Stimulated activated CD8-positive, alpha-beta memory T cell treated with anti-CD3 and anti-CD28 coated beads, Interleukin-4, amount 100 ng/mL, for 48 hours (primary cell): ENCODE measurements at places on chromosomes 12 and 14.

DNA sequence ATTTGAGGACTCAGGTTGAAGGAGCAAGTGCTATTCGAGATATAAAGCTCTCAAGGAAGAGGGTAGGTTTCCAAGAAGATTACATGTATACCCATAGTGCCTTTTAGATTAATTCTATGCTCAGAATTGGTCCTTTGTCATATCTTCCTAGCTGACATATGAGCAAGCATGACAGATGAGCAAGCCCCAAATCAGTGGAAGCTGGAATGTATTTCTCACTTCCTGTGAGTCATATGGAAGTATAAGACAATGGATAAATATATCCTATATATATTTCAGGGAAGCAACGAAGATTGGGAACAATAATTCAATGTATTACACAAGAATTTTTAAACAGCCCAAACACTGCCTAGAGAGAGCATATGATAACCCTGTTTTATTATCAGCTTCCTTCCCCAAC, 674.1 kb upstream of the ATXN7L3B start:
- DNase-seq: no peak

GRCh38 chr12:60138526-60138925, 542.7 kb downstream of the SLC16A7 start:
- no peak for DNase-seq

DNA sequence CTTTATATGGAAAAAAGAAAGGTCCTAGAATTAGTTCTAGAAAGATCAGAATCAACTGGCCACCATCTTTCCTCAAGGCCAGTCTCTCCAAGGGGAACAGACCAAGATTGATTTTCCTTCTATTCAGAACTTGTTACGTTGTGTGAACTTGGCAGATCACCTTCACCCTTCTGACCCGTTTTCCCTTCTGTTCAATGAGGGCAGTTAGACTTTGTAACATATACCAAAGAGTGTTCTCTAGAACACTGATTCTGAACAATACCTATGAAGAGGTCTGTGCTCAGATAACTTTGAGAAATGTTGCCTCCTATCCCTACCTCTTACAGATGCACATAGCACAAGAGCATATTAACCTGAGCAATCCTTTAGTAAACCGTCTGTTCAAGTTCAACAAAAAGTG, 10.6 kb upstream of the PCK2 start:
- no peak for DNase-seq

- no peak for DNase-seq
These were observed 1.4 kb upstream of the CHFR start for GRCh38 chr12:132888852-132889251.

DNA sequence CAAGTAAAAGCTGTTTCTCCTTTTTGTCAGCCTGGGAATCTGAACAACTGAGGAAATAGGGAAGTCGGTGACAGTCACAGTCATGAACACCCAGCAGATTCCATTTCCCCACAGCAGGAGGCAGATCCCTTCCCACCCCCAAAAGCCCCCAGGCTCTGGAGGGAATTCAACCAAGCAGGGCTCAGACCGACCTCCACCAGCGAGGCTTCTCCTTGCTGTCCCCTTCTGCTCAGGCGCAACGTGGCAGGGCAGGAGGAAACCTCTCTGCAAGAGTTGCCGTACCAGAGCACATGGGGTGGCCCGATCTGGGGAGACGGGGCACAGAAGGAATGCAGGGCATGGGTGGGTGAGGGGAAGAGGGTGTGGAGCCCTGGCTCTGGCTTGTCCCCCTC, 319 bp downstream of the GALNT6 start:
- DNase-seq: peak; percentile 53

DNA sequence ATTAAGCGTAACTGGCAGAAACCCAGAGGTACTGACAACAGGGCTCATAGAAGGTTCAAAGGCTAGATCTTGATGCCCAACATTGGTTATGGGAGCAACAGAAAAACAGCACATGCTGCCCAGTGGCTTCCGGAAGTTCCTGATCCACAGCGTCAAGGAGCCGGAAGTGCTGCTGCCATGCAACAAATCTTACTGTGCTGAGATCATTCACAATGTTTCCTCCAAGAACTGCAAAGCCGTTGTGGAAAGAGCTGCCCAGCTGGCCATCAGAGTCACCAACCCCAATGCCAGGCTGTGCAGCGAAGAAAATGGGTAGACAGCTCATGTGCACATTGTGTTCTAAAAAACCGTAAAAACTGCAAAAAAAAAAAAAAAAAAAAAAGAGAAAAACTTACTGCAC, 192.3 kb downstream of the MON2 start:
- no peak for DNase-seq

DNA sequence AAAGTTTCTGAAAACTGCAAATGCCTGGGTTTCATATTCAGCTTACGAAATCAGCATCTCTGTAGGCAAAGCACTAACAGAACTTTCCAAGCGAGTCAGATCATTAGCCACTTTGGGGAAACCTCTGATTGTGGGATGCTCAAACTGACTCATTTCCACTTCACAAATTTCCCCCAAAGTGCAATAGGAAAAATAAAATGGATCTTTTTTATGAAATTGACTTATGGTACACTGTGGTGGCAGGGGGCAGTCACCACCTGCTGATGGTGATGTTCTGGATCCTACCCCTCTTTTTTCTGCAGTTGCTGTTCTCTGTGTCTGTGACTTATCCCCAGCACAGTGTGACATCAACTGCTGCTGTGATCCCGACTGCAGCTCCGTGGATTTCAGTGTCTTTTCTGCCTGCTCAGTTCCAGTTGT, 5.6 kb downstream of the TCTN1 start:
- DNase-seq: peak; percentile 46

- DNase-seq: no peak
These were observed 19.9 kb upstream of the NEDD1 start for GRCh38 chr12:96886998-96887677.

DNA sequence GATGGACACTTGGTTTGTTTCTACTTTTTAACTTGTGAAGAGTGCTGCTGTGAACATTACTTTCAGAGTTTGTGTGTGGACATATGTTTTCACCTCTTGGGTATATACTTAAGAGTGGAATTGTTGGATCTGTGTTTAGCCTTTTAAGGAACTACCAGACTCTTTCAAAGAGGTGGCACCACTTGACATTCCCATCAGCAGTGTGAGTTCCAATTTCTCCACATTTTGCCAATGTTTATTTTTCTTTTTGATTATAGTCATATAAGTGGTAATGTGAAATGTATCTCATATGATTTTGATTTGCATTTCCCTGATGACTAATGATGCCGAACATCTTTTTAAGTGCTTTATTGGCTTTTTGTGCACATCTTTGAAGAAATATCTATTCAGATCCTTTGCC, 44.8 kb downstream of the ARHGAP5 start:
- no peak for DNase-seq

- no peak for DNase-seq
These were observed 10.6 kb downstream of the SAMD4A start for GRCh38 chr14:54577494-54577893.

- no peak for DNase-seq
These were observed 181.3 kb downstream of the CCDC59 start for GRCh38 chr12:82176761-82177490.

DNA sequence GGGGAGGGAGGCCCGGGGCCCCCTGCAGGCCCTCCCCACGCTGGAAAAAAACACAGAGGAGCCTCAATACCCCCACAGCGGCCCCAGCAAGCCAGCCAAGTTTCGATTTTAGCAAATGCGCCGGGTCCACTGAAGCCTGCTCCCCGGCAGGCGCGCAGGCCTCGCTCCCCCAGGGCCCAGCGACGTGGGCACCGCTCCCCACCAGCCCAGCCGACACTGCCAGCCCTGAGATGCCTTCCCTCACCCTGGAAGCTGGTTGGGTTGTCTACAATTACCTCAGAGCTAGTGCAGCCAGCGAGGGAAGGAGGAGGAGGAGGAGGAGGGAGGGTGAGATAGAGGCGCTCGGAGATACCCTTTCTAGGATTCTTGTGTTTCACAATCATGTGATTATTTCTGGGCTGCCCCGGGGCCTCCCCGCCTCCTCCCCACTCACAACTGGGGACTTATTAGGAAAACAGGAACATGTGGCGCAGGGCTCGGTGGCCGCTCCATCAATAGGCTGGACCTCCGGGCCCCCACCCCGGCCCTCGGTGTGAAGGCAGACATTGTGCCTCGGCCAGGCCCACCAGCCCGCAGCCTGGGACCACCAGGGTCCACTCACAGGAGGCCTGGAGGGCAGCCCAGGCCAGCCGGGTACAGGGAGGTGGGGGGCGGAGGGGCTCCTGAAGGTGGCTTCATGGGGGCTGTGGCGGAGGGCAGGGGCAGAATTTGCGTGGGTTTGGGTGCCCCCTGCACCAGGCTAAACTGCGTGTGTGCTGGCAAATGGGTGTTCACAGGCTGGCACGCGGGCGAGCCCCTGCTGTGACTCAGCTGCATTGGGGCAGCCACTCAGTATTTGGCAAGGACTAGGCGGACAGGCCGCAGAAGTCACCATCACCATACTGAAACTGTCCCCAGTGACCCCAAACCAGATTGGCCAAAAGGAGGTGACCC, 109.9 kb downstream of the NCOR2 start:
- peak; percentile 70 for DNase-seq

- DNase-seq: peak; percentile 57
These were observed 456.7 kb upstream of the SEL1L start for GRCh38 chr14:81990312-81990761.

- DNase-seq: peak; percentile 47
These were observed 5.8 kb downstream of the MAX start for GRCh38 chr14:65096323-65097089.

GRCh38 chr12:68614105-68614679, 3.5 kb downstream of the RAP1B start:
- DNase-seq: no peak

DNA sequence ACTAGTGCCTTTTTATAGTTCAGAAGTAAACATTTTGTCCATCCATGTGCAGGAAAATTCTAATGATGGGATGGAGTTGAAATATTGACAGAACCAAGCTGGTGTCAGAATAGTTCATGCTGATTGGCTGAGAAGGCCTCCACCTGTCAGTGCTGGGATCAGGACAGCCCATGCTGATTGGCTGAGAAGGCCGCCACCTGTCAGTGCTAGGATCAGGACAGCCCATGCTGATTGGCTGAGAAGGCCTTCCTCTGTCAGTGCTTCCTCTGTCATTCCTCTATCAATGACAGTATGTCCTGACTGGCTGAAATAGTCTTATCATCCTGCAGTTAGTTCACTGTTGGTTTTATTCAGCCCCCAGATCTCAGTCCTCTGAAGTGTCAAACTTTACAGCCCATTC, 95.7 kb downstream of the PPP2R5C start:
- DNase-seq: no peak

DNA sequence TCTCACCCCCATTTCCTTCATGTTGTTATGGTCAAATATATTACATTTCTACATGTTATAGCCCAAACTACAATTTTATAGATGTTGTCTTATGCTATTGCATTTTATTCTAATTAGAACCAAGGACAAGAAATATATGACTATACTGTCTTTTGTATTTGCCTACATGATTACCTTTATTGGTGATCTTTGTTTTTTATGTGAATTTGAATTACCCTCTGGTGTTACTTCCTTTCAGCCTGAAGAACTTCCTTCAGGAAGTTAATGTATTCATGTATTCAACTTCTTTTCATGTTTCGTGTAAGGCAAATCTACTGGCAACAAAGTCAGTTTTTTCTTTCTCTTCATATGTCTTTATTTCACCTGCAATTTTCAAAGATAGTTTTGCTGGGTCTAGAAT, 8.7 kb upstream of the B3GNT4 start:
- DNase-seq: no peak

DNA sequence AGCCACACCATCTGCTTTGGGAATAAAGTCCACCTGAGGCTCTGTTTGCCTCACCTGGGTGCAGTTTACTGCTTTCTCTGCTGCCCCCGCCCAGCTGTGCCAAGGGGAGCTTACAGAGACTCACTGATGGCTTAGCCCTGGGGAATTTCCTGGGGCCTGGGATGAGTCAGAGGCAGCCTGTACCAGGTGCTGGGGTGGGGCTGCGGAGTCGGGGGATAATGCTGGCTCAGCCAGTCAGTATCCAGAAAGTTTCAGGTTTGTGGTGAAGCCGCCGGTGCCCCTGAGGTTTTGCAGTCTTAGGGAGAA, 22.3 kb downstream of the PLEKHG3 start:
- DNase-seq: peak; percentile 45

- DNase-seq: no peak
These were observed 21.2 kb downstream of the C14orf132 start for GRCh38 chr14:96060186-96060933.

GRCh38 chr12:128734371-128734770, 89.4 kb downstream of the SLC15A4 start:
- DNase-seq: no peak

DNA sequence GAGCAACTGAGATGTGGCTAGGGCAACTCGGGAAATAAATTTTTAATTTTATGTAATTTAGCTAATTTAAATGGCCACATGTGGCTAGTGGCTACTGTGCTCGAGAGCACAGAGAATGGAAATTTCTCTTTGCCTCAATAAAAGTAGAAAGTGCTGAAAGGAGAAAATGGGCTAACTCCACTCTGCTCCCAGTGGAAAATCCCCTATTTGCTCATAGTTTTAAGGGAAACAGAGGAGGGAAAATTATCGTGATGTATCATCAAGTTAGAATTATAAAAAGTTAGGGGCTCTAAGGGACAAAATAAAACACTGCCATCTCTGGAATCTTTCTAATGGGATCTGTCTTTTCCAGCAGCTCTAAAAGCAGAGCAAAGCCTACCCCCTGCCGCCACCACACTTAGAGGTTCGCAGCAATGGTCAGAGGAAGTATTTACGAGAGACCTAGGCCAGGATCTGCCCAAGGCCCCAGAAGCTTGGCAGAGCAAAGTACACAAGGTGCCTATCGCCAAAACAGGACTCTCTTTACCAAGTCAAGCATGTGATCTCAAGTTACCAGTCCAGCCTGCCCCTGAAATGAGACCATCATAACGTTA, 220.7 kb downstream of the PPM1H start:
- DNase-seq: no peak

- no peak for DNase-seq
These were observed 144.6 kb downstream of the TTC7B start for GRCh38 chr14:90671382-90672234.

GRCh38 chr12:106974511-106974910, 12.4 kb downstream of the MTERF2 start:
- DNase-seq: no peak

- no peak for DNase-seq
These were observed 470.3 kb downstream of the FOXG1 start for GRCh38 chr14:29236848-29237247.

- DNase-seq: no peak
These were observed 1963.4 kb upstream of the FLRT2 start for GRCh38 chr14:83566567-83566966.

- no peak for DNase-seq
These were observed 360.1 kb upstream of the TBX3 start for GRCh38 chr12:115044073-115044472.

DNA sequence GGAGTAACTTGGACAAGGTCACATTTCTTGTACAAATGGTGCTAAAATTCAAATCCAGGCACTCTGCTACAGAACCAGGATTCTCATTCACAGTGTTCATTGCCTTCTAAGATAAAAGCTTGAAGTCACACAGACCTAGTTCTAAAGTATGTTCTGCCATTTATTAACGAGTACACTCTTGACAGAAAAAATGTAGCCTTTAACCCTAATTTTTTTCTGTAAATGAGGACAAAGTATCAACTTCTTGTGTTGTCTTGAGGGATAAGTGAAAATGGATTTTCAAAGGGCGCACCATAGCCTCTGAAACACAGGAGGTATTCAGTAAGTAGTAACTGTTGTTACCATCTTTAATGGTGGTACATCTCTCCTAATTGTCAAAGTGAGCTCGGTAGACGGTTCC, 379.8 kb upstream of the FLRT2 start:
- DNase-seq: no peak
